ENCODE measurements at places on chromosomes 2 and 18.

GRCh38 chr2:207932106-207932505, 93.2 kb downstream of the PLEKHM3 start:
- DNase-seq: no peak

- no peak for DNase-seq
Observed at GRCh38 chr18:31508781-31509180, 10.8 kb downstream of the DSG2 start.

DNA sequence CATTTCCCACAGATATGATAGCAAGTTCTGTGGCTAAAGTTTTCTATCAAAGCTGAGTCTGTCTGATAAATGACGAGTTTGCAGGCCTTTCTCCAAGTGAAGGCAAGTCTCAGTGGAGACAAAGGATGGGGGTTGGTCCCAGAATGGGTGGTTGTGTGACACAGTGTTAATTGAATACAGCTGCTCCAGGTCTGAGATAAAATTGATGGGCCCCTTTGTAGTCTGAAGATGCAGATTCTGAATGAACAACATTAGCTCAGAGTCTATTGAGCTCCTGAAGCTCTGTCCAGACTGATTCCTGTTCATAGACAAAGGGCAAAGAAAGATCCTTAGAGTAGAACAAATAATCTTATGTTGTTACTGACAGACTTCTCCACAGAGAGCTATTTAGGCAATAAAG, 296.9 kb upstream of the CYRIA start:
- DNase-seq: no peak

DNA sequence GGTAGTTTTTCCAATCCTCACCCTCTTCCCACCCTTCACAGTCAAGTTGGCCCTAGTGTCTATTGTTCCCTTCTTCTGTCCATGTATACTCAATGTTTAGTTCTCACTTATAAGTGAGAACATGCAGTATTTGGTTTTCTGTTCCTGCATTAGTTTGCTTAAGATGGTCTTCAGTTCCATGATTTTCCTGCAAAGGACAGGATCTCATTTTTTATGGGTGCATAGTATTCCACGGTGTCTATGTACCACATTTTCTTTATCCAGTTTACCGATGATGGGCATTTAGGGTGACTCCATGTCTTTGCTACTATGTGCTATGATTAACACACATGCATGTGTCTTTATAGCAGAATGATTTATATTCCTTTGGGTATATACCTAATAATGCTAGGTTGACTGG, 104.4 kb downstream of the STRN start:
- DNase-seq: no peak

- DNase-seq: no peak
Observed at GRCh38 chr18:44957461-44957860, 276.8 kb downstream of the SETBP1 start.

- no peak for DNase-seq
Observed at GRCh38 chr18:9974279-9974915, 60.6 kb downstream of the VAPA start.

- DNase-seq: no peak
Observed at GRCh38 chr2:208031608-208032019, 6.3 kb upstream of the PLEKHM3 start.

DNA sequence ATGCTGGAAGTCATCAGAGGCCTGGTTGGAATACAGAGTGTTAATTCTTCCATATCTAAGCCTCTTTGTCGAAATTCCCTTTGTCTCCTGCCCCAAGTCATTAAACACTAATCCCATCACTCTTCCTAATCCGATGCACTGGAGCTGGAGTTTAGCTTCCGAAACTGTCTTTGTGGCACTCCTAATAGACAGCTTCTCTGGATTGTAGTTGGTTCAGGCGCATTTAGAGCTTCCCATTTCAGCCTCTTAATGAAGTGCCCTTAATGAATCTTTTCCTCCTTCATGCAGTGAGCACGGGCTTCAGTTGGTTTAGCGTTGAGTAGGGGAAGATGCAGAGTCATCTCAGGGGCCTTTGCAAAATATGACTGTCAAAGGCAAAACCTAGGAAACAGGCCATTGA, 72.2 kb upstream of the MEIS1 start:
- DNase-seq: no peak

GRCh38 chr2:207334624-207335371, 169.1 kb upstream of the KLF7 start:
- DNase-seq: peak; percentile 64

DNA sequence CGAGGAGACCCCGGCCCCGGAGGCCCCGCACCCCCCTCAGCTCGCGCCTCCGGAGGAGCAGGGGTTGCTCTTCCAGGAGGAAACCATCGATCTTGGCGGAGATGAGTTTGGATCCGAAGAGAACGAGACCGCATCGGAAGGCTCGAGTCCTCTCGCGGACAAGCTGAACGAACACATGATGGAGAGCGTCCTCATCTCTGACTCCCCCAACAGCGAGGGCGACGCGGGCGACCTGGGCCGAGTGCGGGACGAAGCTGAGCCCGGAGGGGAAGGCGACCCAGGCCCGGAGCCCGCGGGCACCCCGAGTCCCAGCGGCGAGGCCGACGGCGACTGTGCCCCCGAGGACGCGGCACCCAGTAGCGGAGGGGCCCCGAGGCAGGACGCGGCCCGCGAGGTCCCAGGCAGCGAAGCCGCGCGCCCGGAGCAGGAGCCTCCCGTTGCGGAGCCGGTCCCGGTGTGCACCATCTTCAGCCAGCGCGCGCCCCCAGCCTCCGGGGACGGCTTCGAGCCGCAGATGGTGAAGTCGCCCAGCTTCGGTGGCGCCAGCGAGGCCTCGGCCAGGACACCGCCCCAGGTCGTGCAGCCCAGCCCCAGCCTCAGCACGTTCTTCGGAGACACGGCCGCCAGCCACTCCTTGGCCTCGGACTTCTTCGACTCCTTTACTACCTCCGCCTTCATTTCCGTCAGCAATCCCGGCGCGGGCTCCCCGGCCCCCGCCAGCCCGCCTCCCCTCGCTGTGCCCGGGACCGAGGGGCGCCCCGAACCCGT, 8.3 kb downstream of the TRAPPC12 start:
- no peak for DNase-seq

GRCh38 chr2:227179988-227180685, 15.7 kb downstream of the COL4A3 start:
- no peak for DNase-seq

DNA sequence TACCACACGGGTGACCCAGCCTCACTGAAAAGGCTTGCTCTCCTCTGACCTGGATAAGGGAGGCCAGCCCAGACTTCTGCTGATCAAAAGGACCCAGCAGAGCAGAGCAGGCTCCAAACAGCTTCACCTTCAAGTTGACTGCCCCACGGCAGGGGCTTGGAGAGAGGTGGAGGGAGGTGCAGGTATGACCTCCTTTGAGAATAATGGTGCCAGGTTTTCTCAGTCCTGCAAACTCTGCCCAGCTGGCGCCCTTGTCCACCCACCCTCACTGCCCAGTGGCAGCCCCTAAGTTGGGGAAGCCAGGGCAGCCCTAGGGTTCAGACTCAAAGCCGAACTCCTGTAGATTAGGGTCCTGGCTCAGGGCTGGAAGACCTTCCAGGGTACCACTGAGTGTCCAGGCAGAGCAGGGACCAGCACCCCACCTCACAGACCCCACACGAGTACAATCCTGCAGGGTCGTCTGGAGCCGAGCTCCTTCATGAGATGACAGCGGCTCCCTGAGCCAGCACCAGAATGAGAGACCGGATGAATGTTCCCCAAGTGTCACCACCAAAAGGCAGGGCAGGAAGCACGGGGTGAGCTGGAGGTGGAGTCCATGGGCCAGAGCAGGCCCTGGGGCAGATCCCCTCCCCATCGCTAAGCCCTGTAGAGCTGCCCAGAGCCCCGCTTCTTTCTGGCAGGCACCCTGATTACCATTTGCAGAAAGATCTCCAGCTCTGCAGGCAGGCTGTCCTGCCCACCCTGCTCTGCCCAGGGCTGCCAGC, 3.6 kb upstream of the GPC1 start:
- peak; percentile 58 for DNase-seq

DNA sequence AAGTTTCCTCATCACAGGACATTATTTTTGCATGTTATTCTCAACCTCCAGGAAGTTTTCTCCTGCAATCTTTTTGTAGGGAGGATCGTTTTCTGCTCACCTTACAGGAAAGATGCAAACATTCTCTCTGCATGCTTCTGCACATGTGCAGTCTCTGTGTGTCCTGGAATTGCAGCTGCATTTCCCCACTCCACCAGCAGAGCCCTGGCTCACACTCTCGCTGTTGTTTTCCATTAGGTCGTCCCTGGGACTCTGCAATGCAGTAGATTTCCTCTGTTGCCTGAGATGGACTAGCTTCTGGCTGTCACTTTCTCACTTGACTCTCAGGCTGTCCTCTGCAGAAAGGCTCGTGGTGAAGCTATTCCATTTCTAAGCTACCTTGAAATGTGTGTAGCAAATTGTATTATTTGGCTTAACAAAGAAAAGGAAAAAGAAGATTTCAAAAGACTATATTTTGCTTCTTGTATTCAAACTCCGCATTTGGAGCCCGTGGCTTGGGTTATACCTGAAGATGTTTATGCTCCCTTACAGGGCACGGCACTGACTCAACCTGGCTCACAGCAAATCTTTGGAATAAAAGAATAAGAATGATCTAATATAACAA, 346.7 kb downstream of the RAD51AP2 start:
- DNase-seq: no peak

GRCh38 chr2:163553601-163554000, 182.2 kb downstream of the FIGN start:
- no peak for DNase-seq

GRCh38 chr2:107354175-107354574, 468.2 kb upstream of the ST6GAL2 start:
- DNase-seq: no peak

GRCh38 chr2:226702376-226702775, 97.2 kb downstream of the IRS1 start:
- no peak for DNase-seq

- DNase-seq: no peak
Observed at GRCh38 chr2:118197011-118197675, 108.9 kb downstream of the INSIG2 start.

- no peak for DNase-seq
Observed at GRCh38 chr18:9156604-9157249, 20.1 kb downstream of the ANKRD12 start.

DNA sequence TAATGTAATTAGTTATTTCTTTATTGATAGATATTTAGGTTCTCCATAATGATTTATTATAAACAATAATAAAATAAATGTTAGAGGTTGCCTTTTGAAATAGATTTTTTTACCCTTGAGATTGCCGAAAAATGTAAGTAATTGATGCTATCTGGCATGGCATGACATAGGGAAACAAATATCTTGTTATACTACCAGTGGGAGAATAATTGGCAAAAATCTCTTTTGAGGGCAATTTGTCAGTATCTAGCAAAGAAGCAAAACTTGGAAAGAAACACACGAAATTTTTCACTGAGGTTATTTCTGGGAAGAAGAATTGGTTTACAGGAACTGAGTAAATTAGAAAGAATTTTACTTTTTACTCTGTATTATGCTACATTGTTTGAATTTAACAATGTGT, 547.2 kb upstream of the SETBP1 start:
- DNase-seq: no peak

DNA sequence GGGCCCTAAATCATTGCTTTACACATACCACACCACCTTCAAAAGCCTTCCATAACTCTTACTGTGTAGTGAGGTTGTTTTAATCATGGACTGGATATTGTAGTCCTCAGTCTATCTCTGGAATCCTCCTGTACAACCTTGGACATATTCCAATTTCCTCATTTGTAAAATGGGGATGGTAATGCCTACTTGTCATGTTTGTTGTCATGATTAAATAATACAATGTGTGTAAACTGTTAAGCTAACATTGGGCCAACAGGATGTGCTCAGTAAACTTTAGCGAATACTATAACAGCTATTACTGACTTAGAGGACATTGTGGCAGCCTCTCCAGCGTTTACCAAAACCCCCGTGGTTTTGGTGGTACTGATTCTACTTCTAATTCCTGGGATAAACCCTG, 74.7 kb upstream of the PTPRM start:
- DNase-seq: no peak

- no peak for DNase-seq
Observed at GRCh38 chr18:62288665-62289008, 36.5 kb upstream of the TNFRSF11A start.

- no peak for DNase-seq
Observed at GRCh38 chr2:133418021-133418420, 150.2 kb downstream of the NCKAP5 start.

DNA sequence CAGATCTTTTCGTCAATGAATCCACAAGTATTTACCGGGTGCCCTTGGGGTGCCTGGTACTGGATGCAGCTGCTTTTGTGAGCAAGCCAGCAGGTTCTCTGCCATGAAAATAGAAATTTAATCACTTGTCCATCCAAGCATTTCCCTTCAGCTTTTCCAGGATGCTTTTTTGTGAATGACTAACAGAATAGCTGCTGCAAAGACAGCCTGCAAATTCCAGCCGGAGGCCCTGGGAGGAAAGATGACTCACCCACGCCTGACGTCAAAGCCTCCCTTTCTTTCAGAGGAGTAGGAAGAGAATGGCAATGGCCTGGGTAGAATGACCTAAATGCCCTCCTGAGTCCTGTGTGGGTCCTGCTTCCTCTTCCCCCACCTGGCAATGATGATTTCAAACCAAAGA, 111.9 kb downstream of the AP1S3 start:
- DNase-seq: no peak

GRCh38 chr2:69604026-69604678, 39.4 kb downstream of the AAK1 start:
- no peak for DNase-seq

DNA sequence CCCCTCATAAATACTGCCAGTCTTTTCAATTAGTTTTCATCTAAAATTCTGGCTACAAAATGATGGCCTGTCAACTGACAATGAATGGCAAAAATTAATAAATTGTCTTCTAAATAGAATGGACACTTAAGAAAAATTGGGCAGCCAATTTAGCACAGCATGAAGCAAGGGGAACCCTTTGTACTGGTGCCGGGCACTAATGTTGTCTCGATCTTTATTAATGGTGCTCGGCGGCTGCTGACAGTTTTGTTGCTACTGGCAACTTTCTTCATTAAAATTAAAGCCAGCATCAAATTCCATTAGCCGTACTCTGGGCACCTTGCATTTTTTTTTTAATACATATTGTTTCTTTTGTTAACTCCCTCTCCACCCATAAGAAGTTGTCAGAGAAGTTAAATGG, 309.3 kb downstream of the GBX2 start:
- DNase-seq: no peak

- no peak for DNase-seq
Observed at GRCh38 chr2:44155666-44156446, 12.8 kb upstream of the PPM1B start.

- DNase-seq: no peak
Observed at GRCh38 chr2:71796174-71796593, 342.8 kb downstream of the DYSF start.

- no peak for DNase-seq
Observed at GRCh38 chr2:199455545-199456382, 2.0 kb downstream of the SATB2 start.

DNA sequence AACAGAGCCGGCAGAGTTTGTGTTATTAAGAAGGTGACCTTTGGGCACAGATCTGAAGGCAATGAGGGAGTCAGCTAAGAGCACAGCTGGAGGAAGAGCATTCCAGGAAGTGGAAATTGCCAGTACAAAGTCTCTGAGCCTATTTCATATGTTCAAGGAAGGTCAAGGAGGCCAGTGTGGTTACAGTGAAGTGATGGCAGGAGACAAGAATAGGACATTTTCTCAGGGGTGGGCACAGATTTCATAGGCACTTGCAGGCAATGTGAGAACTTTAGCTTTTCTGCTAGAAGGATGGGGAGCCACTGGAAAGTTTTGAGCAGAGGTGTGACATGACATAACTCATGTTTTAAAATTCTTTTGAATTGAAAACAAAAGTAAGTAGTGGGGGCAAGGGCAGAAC, 50.3 kb downstream of the ARHGAP25 start:
- DNase-seq: no peak
